Stimulated activated CD8-positive, alpha-beta memory T cell treated with anti-CD3 and anti-CD28 coated beads, Interleukin-4, amount 100 ng/mL, for 48 hours (primary cell): ENCODE measurements at places on chromosomes 16 and 17.
A peak's percentile ranks its signal among the peaks of the same experiment; 100 is the strongest.

- no peak for DNase-seq
Observed at GRCh38 chr16:62597875-62598274, 561.6 kb upstream of the CDH8 start.

DNA sequence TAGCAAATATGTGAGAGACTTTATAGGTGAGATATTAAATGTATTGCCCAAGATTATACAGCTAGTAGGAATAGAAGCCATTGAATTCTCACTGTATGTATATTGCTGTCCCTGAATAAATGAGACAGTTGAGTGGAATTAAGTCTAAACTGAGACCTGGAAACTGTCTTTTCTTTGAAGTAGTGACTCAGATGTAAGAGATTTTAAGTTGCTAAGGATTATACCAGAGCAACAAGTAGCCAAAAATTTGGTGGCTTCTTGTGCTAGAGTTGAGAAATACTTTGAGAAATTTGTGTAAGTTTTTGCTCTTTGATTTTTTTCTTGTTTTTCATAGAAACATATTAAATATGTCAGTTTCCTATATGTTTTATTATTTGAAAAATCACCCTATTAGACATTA is 58.7 kb downstream of the TANC2 start:
- DNase-seq, result no peak

GRCh38 chr17:42937712-42938596 is 26.3 kb downstream of the AARSD1 start:
- peak; percentile 30 for DNase-seq

GRCh38 chr17:58840820-58841612 is 85.4 kb downstream of the PPM1E start:
- no peak for DNase-seq

GRCh38 chr17:21842332-21843317 is 150.3 kb downstream of the KCNJ18 start:
- no peak for DNase-seq

DNA sequence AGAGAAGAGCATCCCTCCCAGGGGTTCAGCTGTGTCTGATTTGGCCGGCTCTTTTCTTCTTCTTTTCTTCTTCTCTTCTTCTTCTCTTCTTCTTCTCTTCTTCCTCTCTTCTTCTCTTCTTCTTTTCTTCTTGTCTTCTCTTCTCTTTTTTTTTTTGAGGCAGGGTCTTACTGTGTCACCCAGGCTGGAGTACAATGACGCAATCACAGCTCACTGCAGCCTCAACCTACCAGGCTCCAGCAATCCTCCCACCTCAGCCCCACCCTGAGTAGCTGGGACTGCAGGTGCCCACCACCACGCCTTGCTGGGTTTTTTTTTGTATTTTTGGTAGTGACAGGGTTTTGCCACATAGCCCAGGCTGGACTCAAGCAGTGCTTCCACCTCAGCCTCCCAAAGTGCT is 266.0 kb downstream of the SNX29 start:
- DNase-seq, result no peak

DNA sequence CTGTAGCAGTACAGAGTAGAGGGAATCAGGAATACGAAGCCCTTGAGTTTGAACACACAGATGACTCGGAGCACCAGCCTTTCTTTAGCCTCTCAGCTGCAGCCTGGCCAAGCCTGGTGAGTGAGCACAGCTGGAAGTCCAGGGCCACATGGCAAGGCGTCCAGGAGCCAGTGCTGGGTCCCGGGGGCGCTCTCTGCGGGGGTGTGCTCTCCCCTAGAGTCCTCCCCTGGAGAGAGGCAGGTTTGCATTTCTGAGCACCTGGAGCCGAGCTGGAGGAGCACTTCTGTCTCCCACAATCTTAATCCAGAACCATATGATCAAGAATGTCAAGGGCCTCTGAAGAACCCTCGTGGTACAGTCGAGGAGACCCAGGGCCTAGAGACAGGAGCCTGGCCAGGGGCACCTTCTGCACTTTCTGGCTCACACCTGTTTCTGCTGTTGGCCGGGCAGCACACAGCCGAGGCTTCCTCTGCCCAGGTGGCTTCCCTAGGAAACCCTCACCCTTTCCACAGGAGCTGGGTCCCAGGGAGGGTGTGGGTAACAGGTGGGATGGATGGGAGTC is 78.3 kb downstream of the PLD6 start:
- no peak for DNase-seq

DNA sequence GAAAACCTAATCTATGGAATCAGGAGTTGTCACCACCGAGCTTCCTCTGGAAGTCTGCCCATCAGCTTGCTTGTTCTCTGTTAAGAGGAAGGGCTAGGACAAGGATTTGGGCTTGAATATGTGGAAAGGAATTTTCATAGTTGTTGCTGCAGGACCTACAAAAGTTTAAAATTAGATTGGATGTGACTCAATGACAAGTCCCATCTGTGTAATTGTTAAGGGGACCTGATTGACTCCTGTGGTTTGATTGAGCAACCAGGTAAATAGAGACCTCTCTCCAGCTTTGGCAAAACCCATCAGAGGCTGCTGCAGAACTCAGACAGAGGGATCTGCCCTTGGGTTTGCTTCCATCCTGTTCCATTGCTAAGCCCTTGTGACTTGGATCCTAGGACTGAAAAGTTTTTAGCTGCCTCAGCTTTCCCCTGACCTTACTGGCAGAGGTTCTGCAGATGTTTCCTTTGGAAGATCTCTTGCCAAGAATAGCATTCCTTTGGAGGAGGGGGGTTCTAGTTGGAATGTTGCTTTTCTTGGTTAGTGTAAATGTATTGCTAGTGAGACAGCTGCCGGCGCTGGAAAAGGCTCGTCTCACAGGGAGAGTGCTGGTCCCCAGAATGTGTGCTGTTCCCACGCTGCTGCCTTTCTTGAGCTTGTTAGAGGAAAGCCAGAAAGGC is 50.0 kb downstream of the SF3B3 start:
- no peak for DNase-seq

GRCh38 chr16:23504076-23504452 is 6.2 kb downstream of the GGA2 start:
- no peak for DNase-seq

- DNase-seq, result no peak
Observed at GRCh38 chr16:54265575-54266107, 20.9 kb downstream of the IRX3 start.

GRCh38 chr16:66731101-66731500 is 20.3 kb downstream of the DYNC1LI2 start:
- DNase-seq, result no peak

- no peak for DNase-seq
Observed at GRCh38 chr17:7747635-7748071, 30.1 kb downstream of the DNAH2 start.

DNA sequence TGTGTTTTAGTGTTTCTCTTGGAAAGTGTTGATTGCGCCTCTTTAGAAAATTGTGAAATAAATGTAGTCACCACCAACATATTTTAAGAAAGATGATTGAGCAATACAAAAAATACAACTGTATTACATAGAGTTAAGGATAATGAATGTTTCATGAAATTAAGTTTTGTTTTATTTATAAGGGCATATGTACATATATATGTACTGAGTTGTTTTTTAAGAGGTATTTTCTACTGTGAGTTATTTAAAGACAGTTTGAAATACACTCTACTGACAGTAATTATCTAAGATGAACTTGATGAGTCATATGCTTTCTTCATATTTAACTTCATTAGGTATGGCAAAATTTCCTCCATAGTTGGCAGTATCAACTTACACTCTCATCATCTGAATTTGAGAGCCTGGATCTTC is 411.7 kb downstream of the HS3ST3B1 start:
- DNase-seq, result no peak

DNA sequence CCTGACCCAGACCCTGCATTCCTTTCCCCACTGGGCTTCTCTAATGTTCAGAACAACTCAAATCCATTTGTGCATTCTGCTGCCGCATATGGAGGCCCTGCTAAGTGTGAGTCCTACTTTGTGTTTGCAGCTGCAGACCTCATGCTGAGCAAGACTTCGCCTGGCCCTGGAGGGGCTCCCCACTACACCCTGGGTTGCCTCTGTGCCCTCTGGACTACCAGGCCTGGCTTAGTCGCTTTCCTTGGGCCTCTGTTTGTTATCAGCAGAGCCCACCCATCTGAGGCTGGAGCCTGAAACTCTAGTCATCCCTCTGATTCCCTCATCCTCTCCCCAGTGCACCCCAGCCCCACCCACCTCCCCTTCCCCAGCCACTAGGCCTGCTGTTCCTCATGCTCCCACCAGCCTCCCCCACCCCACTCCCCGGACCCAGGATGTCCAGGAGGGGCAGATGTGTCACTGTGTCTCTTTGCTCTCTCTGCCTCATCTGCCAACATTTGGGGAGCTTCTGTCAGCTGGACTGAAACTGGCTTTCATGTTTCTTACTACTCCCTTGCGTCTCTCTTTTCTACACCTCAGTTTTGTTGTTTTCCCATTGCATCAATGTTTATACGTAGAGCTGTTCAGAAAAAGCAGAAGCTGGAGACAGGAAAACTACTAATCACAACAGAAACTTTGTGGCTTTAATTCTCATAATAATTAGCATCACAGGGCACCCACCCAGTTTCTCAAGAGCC is 17.9 kb upstream of the CD300E start:
- DNase-seq, result no peak

DNA sequence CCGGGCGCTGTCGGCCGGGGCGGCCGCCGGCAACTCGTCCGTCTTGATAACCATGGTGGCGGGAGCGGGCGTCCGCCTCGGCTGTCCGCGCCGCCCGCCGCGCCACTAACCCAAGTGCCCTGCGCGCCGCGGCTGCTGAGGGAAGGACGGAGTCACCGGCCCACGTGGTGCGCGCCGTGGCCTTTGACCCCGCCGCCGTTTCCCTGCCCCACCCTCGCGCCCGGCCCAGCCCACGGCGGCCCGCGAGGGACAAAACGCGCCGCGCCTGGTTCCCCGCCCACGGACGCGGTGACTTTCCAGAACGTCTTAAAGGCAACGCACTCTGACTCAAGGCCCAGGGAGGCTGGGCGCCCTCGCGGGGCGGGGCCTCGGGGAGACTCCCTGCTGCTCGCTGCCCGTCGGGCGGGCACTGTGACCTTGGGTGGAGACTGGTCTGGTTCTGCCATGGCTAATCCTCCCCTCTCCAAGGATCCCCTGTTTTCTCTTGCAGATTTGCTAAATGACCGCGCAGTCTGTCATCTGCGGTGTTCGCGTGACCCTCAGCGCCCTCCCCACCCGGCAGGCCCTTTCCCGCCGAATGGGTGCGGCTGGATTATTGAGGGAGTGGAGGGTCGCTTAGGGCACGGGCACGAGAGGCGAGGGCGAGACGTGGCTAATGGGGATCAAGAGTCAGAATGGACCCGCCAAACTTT is at the start of gene CLUH:
CLUH (minus strand) TSS at position 157 of the 692 bp plus-strand sequence; CDS start at position 54, 103 bp downstream.
- peak; percentile 98 for DNase-seq

DNA sequence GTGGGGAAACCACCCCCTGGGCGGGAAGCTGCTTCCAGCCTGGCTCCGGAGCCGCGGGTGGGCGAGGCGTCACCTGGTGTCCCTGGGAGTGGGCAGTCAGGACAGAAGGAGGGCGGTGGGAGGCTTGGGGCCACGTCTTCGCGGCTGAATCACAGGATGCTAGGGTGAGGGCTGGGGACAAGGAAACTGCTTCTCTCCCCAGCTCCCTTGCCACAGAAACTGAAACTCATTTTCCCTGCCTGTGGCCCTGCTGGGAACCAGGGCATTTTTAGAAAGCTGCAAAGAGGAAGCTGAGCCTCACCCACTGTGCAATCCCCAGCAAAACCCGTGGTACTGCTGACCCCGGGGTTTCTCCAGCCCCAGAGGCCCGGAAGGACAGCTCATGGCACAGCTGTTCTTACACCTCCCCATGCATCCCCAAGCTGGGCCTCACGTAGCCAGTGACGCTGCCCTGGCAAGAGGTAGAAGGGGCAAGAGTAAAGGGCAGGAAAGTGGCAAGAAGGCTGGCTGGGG is 8.2 kb downstream of the RHBDF2 start:
- DNase-seq, result peak; percentile 69

DNA sequence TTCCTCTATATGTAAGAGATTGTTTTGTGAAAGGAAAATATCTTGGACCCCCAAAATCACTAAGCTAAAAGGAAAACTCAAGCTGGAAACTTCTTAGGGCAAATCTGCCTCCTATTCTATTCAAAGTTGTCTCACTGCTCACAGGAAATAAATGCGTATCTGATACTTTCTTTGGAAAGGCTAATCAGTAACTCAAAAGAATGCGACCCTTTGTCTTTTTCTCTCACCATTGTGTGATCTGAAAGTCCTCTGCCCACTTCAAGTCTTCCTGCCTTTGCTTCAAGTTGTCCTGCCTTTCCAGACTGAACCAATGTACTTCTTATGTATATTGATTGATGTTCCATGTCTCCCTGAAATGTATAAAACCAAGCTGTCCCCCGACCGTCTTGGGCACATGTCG is 157.3 kb downstream of the KIF2B start:
- no peak for DNase-seq

GRCh38 chr17:4304417-4305027 is 40.7 kb upstream of the ANKFY1 start:
- DNase-seq, result peak; percentile 70

DNA sequence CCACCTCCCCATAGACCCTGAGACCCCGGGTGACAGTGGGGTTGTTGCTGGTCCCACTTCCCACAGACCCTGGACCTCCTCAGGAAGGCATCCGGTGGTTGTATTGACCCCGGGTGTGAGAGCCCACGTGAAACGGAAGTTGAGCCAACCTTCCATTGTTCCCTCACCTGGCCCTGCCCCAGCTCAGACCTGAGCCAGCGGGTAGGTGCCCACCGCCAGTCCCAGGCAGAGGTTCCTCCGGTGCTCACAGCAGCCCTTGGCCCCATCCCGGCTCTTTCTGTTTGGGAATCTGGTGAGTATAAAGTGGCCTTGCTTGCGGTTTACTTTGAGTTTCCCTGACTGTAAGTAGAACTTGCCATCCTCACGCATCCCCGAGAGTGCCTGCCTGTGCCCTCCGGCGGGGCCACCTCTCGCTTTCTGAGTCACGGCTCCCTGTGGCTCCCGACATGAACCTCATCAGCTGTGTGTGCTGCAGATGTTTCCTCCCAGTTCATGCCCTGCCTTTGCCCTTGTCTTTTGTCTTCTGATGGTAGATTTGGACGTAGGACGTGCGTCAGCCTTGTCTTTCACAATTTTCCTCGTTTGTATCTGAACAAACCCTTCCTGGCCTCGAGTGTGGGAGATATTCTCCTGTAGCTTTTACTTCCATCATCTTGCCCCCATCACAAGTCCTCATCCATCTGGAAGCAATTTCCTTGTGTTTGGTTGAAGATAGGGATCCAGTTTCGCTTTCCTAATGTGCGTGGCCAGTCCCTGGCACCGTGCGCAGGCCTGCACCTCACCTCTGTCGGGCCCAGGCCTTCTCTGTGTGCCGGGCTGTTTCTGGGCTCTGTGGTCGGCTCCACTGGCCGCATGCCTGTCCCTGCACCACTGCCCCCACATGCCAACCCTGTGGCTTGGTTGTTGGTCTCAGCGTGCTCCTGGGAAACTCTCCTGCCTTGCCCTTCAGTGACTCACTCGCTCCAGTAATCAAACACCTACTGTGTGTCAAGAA is 76.0 kb downstream of the METRNL start:
- DNase-seq, result peak; percentile 57

GRCh38 chr17:3911271-3912053 is 4.8 kb downstream of the P2RX1 start:
- peak; percentile 72 for DNase-seq

- DNase-seq, result no peak
Observed at GRCh38 chr17:28492352-28493310, 13.5 kb upstream of the FOXN1 start.
